ENCODE measurements at places on chromosomes 7 and 10.
A peak's percentile ranks its signal among the peaks of the same experiment; 100 is the strongest.

DNA sequence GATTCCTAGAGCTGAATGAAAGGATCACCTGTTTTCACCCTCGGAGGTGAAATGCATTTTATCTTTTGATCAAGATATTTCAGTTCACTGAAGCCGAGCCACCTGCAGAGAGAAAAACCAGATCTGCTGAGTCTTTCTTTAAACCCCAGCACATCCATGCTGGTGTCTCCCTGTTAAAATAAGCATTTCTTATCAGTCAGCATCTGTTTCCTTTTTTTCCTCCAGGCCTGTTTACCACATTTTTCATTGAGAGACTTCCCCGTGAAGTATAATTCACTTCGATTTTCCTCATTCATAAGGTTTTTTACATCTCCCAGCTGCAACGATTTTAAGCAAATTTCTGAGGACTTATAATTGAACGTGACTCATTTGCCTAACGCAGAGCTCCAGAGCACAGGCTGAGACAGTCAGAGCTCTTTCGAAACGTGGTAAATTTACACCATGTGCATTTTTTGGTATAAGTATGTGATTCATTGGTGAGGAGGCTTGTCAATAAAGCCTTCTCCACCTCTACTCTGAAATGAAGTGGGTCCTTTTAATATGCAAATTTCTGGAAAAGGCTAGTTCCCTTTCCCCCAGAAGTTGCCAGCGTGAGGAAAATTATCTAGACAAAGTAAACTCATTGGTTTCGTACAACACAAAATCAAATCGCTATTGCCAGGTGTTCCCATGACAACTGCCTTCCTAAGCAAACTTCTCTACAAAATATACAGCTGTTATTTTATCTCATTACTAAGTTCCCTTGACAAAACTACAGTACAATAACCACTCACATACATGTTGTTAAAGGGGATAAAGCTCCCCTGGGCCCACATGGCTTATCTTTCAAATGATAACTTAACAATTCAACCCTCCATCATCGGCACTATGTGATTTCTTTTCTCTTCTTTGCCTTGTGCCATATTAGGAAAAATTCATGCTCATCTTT lies 374.8 kb upstream of the AKR1E2 start:
- no peak for DNase-seq

DNA sequence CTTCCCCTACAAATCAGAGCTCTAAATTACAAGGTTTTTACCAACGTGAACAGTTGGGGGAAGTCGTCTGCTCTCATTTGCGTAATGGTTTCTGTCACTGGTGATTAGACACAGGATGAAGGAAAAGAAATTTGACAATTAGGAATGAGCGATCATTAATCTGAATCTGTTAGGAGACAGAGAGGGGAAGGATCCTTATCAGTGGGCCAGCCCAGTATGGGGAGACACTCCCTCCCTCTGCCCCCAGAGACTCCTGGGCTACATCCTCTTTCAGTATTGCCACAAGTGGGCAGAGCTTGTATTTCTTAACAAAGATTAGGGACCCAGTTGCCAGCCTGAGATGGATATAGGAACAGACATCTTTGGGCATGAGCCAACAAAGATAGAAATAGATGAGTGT lies 15.5 kb downstream of the HIF1AN start:
- DNase-seq = no peak

GRCh38 chr7:16982640-16983350 lies 101.0 kb upstream of the AGR3 start:
- peak; percentile 1 for DNase-seq

DNA sequence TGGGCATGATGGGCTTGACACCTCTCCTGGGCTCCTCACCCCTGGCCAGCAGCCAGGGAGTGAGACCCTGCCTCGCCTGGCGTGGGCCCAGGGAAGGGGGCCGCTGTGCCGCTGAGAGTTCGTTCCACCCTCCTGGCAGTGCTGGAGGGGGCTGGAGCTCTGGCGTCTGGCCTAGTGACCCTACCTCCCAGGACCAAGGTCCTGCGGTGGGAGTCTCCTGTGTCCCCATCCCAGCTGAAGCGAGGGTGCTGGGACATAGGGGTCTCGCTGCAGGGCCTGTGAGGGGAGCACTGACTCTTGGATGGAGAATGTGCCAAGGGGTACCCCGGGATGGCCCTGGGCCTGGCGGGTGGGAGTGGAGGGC lies 1.2 kb downstream of the GTF2IRD1 start:
- DNase-seq = no peak

DNA sequence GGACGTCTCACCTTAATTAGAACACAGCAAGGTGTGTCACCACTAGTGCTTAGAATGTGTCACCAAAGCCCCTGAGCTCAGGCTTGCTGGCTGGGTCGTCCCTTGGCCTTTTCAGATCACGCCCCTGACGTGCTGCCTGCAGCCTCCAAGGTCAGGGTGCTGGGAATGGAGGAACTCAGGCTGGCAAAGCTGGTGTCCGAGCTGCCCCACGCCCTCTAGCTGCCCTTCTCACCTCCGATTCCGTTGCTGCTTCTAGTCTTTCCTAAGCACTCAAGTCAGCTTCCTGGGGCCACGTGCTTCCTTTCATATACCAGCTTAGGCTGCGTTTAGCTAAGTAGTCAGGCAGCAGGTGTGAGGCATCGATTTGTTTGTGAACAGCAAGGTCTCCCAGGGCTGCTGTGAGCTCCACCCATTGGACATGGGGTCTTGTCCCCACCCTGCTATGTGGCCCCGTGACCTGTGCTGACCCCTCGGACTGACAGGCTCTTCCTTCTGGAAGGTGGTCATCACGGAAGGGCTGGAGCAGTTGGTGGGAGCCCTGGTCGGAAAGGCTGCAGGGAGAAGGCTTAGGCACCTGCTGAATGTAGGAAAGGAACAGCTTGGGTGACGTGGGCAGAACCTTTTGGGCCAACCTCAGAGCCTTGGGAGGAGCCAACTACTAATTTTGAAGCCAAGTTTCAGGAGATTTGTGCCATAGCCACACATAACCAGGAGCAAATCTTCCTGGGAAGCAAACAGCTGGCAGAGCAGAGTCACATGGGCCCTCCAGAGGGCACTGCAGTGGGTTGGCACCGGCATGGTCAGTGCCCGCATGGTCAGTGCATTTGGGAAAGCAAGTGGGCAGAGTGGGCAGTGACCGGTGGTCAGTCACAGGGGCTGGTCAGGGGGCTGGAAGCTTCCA lies 28.8 kb downstream of the VIPR2 start:
- no peak for DNase-seq

DNA sequence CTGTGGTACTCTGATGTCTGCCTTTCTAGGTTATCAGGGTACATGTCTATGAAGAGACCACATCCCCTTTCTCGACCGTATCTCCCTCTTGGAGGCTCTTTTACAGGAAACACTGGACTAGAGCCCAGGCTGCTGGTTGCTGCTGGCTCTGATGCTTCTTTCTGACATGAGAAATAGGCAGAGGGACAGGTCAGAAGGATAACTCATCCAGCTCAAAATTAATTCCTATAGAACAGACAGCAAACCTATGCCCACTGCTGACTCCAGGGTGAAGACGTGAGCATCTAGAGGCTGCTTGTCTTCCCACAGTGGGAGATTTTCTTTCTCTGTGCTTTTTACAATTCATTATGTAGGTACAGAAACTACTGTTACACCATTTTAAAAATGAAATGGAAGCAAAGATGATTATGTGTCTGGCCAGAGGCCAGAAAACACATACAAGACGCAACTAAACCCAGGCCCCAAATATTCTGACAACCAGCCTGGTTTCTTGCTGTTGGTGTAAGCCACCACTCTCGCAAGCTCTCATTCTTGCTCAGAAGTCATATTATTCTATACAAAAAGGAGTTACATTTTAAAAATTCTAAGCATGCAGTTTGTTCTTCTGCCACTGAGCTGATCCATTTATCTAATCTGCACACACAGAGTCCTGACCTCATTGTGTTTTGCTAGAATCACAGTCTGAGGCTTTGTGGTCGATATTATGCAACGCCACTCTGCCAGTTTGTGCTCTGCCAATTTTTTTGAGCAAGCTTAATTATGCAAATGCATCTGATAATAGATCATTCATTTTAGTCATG lies 424.3 kb downstream of the KIF20B start:
- no peak for DNase-seq

GRCh38 chr7:90455163-90456030 lies 14.0 kb upstream of the PTTG1IP2 start:
- peak; percentile 21 for DNase-seq

GRCh38 chr10:33288127-33288526 lies 46.3 kb downstream of the NRP1 start:
- no peak for DNase-seq

DNA sequence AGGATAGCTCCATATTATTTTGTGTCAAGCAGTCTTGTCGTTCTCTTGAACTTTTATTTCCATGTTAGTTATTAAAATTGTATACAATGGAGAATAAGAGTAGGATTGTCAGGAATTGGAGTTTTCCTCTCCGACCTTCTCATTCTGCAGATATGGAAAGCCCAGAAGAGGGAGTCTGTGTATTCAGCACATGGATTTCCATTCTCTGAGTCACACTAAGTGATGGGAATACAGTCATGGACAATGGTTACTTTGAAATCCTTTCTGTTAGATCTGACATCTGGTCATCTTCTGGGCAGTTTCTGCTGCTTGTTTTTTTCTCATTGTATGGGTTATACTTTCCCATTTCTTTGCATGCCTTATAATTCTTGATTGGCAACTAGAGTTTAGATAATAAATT lies 5.0 kb upstream of the TASOR2 start:
- DNase-seq = no peak

- DNase-seq = no peak
Measured at GRCh38 chr10:94397549-94398370, 4.6 kb upstream of the TBC1D12 start.

DNA sequence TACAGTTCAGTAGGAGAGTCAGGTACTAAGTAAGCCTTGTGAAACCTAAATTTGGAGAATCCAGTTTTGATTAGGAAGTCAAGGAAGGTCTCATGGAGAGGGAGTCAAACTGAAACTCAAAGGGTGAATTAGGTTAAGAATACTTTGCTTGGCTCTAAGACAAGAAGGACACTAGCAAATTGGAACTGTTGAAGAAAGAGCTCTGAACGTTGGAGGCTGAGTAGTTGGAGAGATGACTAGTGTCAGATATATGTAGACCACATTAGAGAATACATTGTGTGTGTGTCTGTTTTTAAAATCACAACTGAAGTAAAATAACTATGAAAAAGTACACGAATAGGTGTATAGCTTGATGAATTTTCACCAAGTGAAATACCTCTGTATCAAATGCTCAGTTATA lies 6.3 kb downstream of the VPS26A start:
- DNase-seq = no peak

DNA sequence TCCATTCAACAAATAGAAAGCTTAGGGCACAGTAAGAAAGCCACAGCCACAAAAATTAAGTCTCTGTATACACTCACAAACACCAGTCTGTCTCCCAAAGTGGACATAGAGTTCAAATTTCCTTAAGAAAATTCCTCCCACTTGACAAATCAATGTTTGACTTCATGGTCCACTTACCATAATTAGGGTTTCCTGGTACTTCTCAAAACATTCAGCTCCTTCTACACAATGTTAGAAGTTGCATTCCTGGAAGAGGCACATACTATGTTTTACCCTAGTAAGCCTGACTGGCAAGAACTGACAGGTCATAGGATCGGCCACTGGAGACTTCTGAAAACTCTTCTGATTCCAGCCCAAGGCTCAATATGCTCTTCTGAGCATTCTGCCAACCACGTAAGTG lies 70.5 kb downstream of the CPXM2 start:
- DNase-seq = no peak

GRCh38 chr10:118239236-118239630 lies 102.9 kb downstream of the FAM204A start:
- DNase-seq = no peak

DNA sequence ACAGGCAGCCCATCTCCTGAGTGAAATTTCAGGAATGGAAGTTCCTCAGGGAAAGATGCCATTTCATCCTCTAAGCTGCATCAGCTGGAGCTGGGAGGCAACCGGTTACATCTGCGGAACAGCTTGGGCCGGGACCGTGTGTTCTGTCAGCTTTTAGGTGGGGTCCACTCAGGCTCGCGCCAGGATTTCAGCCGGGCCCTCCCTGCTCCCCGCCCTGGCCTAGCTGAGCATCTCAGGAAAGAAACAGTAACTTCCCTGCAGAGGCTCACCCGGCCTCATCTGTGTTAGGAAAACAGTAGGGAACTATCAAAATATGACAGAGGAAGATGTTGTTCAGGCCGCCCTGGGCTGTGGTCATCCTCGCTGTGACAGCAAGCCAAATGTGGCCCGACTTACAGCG lies 110.4 kb downstream of the TRIL start:
- DNase-seq = no peak

- DNase-seq = no peak
Measured at GRCh38 chr10:10869592-10869991, 148.1 kb upstream of the CELF2 start.

- no peak for DNase-seq
Measured at GRCh38 chr7:73717025-73717807, 2.3 kb downstream of the STX1A start.

DNA sequence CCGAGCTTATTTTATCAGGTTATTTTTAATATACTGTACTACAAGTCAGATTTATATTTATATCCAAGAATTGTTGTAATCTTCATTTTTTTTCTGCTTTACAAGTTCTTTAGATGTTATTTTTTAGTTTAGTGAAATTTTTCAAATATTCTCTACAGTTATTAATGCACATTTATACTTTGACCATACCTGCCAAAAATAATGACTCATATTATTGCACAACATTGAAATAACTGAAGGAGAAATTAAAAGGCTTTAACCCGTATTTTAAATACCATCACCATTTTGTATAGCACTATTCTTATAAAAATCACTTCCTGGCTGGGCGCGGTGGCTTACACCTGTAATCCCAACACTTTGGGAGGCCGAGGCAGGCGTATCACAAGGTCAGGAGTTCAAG lies 278.5 kb downstream of the BICC1 start:
- no peak for DNase-seq

- DNase-seq = no peak
Measured at GRCh38 chr10:10020945-10021344, 996.7 kb upstream of the CELF2 start.

Measured in T-helper 1 cell (primary cell).